ENCODE measurements at places on chromosomes 4 and X.
A peak's percentile ranks its signal among the peaks of the same experiment; 100 is the strongest.

- DNase-seq: no peak
Observed at GRCh38 chr4:20652226-20652885, 47.9 kb upstream of the PACRGL start.

GRCh38 chr4:76206222-76206942 is 7.2 kb downstream of the SCARB2 start:
- no peak for DNase-seq

GRCh38 chr4:184094532-184095159 is 123.0 kb downstream of the ENPP6 start:
- no peak for DNase-seq

DNA sequence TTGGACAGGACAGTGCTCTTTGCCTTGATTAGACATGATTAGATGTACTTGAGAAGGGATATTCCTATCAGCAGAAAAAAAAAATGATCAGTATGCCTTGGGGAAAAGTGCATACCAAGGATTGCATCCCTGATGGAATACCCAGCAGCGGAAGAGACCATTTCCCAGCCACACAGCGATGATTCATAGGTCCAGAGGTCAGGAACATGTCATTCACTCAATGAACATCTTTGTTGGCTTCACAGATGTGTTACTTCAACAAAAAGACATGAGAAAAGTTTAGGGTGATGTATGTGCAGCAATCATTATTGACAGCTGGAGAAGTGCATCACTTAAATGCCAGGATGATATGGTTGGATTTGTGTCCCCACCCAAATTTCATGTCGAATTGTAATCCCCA is 293.5 kb downstream of the ZNF674 start:
- peak; percentile 80 for DNase-seq

GRCh38 chrX:44651358-44651757 is 108.7 kb upstream of the FUNDC1 start:
- DNase-seq: no peak

GRCh38 chr4:90546114-90546513 is 418.9 kb downstream of the CCSER1 start:
- no peak for DNase-seq

- no peak for DNase-seq
Observed at GRCh38 chr4:48858130-48858529, 27.2 kb downstream of the OCIAD1 start.

DNA sequence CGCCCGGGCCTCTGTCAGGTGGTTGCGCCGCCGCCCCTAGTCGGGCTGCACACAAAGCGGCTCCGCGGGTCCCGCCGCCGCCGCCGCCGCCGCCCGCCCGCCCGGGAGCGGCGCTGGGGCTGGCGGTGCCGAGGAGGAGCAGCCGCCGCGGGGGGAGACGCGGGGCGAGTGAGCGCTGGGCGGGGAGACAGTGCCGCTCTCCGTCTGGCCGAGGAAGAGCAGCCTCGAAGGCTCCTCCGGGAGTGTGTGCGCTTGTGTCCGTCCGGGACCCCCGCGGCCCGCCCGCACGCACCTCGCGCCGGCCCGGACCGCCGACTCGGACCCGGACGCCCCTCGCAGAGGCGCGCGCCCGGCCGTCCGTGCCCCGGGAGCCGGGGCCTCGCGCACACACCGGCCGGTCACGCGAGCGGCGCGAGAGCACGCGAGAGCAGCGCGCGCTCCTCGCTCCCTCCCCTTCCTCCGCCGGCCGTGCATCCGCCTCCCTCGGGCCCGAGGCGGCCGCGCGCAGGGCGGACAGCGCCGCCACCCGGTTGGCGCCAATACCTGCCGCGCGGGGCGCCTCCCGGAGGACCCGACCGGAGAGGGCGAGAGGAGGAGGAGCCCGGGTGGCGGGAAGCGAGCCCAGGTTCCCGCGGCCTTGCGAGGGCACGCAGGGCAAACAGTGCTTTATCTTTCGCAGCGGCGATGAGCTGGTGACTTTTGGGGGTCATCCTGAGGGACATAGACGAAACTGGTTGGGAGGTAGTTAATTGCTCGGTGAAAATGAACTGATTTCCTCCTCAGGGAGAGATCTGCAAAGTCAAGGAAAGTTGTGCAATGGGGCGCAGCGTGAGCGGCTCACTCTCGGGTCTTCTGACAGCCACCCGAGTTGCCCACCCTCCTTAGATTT is at the start of gene PDS5A:
PDS5A (minus strand) TSS at position 423 of the 889 bp plus-strand sequence. CDS start 1,334 bp downstream, outside the sequence.
- DNase-seq: peak; percentile 90

- no peak for DNase-seq
Observed at GRCh38 chr4:38177035-38177546, 216.9 kb downstream of the PTTG2 start.

DNA sequence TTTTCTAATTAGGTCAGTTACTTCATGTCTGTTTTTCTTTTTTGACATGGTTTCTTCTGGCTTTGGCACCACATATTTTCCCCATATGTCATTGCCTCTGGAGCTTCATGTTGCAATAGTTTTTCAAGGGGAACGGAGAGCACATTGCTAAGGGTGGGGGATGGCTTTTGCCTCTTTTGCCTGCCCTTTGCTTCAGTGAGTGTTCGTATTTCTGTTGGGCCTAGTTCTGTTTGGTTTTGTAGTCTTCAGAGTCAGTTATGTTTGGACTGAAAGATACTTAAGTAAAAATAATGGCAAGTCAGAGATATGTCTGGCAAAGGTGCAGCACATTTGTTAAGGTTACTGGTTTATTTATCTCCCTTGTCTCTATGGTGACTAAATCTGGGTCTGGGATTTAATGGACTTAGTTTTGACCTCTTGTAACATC is 29.1 kb downstream of the FHL1 start:
- peak; percentile 90 for DNase-seq

DNA sequence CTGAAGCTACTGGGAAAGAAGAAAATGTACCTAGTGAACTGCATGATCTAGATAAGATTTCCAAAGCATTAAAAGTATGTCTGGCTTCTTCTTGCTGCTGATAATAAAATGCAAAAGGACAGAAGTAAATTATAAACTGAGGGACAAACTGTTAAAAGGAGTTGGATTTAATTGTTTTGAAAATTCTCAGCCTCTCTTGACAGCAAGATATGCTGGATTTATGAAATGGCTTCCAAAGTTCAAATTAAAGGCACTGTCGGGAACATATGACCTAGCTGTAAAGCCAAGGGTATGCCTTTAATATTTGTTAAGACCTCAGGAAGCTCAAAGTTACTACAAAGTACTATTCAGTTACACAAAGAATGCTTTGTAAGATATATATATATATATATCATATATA is 46.1 kb upstream of the CABS1 start:
- DNase-seq: no peak

DNA sequence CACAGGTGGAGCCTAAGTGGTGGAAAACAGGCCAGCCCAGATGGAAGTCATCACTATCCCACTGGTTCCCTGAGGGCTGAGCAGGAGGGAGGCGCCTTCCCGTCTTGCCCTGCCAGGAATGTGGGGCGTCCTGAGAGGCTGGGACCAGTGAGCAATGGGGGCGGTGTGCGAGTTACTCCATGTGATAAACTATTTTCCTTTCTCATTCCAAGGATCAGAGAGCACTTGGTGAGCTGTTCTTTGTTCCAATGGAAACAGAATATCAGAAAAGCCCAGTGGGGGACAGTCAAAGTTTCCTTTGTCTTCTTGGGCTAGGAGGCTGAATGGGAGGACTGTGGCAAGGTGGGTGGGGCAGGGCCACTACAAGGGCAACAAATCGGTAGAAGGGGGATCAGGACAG is 86.2 kb downstream of the NHSL2 start:
- DNase-seq: peak; percentile 73

- DNase-seq: no peak
Observed at GRCh38 chr4:182337366-182337765, 94.2 kb downstream of the TENM3 start.

DNA sequence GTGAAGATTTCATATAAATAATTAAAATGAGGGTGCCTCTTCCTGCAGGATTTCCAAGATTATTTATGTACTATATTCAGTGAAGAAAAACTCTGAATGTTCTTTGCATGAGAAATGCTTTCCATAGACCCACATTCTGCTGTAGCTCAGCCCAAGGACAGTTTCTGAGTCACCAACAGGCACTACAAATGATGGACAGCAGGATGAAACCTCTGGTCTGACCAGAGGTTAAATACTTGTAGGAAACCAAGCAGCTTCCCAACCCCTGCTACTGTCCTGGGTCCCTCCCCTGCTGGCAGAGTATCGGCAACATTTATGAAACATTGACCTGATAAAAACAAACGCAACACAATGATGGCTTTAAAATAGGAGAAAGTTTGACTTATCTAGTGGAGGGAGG is 73.1 kb downstream of the CXXC4 start:
- DNase-seq: no peak

- no peak for DNase-seq
Observed at GRCh38 chrX:70043685-70044084, 6.1 kb downstream of the AWAT2 start.
